DMS153 (cell line): ENCODE measurements at places on chromosomes 5 and 9.

GRCh38 chr5:41219658-41220269 lies 6.4 kb upstream of the C6 start:
- DNase-seq, result no peak

DNA sequence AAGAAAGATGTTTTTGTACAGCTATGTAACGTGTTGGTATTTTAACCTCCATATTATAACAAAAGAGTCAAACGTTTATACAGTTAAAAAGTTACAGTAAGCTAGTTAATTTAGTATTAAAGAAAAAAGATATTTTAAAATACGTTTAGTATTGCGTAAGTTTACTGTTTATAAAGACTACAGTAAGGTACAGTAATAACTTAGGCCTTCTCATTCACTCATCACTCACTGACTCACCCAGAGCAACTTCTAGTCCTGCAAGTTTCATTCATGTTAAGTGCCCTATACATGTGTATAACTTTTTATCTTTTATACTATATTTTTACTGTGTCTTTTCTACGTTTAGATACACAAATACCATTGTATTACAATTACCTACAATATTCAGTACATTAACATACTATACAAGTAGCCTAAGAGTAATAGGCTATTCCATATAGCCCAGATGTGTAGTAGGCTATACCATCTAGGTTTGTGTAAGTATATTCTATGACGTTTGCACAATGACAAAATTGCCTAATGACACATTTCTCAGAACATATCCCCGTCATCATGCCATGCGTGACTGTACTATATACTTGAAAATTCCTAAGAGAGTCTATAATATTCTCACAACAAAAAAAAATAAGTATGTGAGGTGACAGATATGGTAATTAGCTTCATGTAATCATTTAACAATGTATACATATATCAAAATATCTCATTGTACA lies 33.8 kb downstream of the ERP44 start:
- DNase-seq, result no peak

- DNase-seq, result peak; percentile 15
Measured at GRCh38 chr9:37035648-37036370, 1.7 kb upstream of the PAX5 start.

DNA sequence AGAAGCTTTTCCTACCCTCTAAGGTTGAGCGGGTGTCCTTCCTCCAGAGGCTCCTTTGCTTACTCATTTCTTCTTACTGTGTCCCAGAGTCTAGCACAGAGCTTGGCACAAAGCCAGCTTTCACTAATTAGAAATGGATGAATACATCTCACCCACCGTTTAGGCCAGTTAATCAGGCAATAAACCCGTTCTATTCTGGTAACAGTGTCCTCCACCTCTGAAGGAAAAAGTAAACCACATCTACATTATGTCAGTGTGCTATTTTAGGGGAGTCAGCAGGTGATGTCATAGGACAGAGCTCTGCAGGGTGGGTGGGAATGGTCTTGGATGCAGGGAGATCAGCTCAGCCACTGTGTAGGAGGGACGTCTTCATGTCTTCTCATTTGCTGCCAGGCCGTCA lies 109.2 kb downstream of the OSTF1 start:
- DNase-seq, result no peak

DNA sequence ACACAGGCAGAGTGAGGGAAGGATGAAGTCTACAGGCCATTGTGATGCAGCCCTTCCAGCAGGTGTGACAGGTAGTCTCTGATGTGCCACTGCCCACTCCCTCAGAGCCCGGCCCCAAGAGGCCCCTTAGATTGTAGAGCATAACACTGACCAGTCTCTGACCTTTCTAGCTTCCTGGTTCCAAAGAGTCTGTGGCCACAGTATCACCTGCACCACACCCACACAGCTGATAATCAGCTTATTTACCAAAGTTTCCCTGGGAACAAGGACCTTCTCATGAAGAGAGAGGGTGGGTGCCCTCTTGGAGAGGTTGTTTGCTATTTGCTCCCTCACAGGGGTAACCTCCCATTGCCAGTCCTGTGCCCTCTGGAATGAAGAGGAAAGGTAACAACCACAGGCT lies 11.0 kb upstream of the ACER2 start:
- DNase-seq, result no peak

DNA sequence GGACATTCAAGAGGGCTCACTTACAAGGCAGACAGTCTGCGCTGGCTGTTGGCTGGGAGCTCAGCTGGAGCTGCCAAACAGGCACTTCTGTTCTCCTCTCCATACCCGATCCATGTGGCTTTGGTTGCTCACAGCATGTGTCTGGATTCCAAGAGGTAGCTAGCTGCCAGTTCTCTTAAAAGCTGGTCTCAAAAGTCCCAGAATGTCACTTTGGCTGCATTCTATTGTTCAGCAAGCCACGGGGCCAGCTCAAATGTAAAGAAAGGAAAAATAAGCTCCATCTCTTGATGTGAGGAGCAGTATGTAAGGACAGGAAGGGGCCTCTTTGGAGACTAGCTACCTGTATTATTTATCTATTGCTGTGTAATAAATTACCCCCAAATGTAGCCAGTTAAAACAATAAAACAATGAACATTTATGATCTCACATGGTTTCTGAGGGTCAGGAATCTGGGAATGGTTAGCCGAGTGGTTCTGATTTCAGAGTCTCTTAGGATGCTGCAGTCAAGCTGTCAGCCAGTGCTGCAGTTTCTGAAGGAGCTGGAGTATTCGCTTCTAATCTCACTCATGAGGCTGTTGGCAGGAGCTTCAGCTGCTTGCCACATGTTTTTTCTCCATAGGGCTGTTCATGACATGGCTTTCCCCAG lies 112.7 kb upstream of the CLINT1 start:
- no peak for DNase-seq

DNA sequence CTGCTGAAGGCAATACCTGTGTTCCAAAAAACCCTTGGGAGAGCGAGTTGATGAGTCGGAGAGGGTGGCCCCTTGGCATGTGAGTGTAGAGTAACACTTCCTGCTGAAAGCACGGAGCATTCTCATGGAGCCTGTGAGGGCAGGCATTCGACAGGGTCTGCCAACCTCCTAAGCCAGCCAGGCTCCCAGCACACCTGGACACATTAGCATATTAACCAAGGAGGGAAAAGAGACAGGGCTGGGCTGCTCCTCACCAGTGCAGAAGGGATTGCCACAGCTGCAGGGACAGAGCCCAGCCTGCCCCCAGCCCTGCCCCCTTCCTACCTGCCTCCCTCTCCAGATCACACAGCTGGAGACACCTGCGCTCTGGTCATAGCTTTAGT lies 46.4 kb upstream of the SEMA4D start:
- no peak for DNase-seq

- DNase-seq, result no peak
Measured at GRCh38 chr9:93156475-93157008, 22.5 kb upstream of the NINJ1 start.
